ENCODE measurements at places on chromosomes 3 and 15. TPM values are rescaled to one million over a fixed set of nuclear protein-coding genes. Genes with fewer than 3 reads are reported as not detected.

CNTN4 gene
- 0.21 TPM for total RNA-seq

KLF15 gene
- total RNA-seq: 3.2 TPM

OIP5 gene
- 1.1 TPM for total RNA-seq

SI gene
- total RNA-seq: not detected

TMC3 gene
- not detected for total RNA-seq

PLA2G4D gene
- under 0.01 TPM for total RNA-seq

SLC27A2 gene
- 1.4 TPM for total RNA-seq

CYP8B1 gene
- total RNA-seq: not detected

NCK1 gene
- total RNA-seq: 79.5 TPM

GCSAM gene
- total RNA-seq: 0.48 TPM

CRYGS gene
- 0.48 TPM for total RNA-seq

FAM3D gene
- total RNA-seq: 0.72 TPM

CCK gene
- total RNA-seq: 0.96 TPM

POPDC2 gene
- not detected for total RNA-seq

SLC25A38 gene
- total RNA-seq: 16.9 TPM

RTP3 gene
- not detected for total RNA-seq

TUSC2 gene
- 14.9 TPM for total RNA-seq

DHX30 gene
- 71.8 TPM for total RNA-seq

IL17RD gene
- 2.1 TPM for total RNA-seq

PCSK6 gene
- 1.7 TPM for total RNA-seq

GOLGA6L10 gene
- 0.24 TPM for total RNA-seq

CFAP100 gene
- total RNA-seq: not detected

HRH1 gene
- total RNA-seq: 3.6 TPM

STRC gene
- 0.72 TPM for total RNA-seq

SEMA7A gene
- 91.6 TPM for total RNA-seq

STRIT1 gene
- total RNA-seq: not detected

ZNF592 gene
- total RNA-seq: 5.1 TPM

SENP2 gene
- 26.7 TPM for total RNA-seq

TRH gene
- not detected for total RNA-seq
